ENCODE measurements at places on chromosomes 12 and 14. TPM values are rescaled to one million over a fixed set of nuclear protein-coding genes. Genes with fewer than 3 reads are reported as not detected.
A peak's percentile ranks its signal among the peaks of the same experiment; 100 is the strongest.

The PAH gene
- total RNA-seq = not detected

The ISCA2 gene
- 16.3 TPM for total RNA-seq

- no peak for DNase-seq
Observed at GRCh38 chr12:41162461-41162860, 25.7 kb upstream of the PDZRN4 start.

- peak; percentile 72 for DNase-seq
Observed at GRCh38 chr14:75188520-75189268, 12.3 kb upstream of the TMED10 start.

The IGF1 gene
- 18.1 TPM for total RNA-seq

- DNase-seq = no peak
Observed at GRCh38 chr14:74434294-74434693, 8.3 kb upstream of the SYNDIG1L start.

DNA sequence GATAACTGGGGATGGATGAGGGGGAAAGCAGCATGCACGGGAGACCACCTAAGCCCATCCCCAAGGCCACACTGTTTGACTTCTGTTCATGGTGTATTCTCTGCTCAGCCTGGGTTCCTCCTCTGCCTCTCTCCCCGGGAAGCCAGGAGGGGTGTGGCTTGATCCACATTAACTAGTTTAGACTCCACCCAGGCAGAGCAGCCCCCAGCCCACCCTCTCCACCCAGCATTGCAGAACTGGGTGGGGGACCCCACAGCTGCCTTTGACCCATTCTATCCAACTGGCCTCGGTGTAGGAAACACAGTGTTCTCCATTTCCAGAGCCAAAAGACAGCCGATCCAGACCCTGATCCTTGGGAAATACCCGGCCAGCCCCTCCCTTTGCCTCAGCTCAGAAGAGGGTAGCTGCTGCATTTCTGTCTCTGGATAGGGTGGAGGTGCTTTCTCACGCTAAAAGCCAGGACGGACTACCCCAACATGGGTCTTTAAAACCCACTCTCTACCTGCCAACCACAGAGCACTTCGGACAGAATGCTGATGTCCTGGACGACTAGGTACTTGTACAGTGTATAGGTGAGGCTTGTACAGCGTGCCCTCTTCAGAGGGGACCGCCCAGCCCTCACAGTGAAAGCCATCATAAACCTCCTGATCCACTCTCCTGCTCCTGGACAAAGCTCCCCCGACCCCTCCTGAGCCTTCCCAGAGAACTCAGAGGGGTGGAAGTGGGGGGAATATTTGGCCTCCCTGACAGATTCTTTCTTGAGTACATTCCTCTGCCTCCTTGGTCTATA lies 9.4 kb downstream of the SPRYD3 start:
- DNase-seq = no peak

- peak; percentile 99 for DNase-seq
Observed at GRCh38 chr14:77457522-77458248, at the start of the genes AHSA1 and VIPAS39. AHSA1 (plus strand) TSS chr14:77458093; CDS start chr14:77458190, 97 bp downstream. VIPAS39 (minus strand) TSS chr14:77457601; CDS start chr14:77454102, 3,499 bp downstream.

DNA sequence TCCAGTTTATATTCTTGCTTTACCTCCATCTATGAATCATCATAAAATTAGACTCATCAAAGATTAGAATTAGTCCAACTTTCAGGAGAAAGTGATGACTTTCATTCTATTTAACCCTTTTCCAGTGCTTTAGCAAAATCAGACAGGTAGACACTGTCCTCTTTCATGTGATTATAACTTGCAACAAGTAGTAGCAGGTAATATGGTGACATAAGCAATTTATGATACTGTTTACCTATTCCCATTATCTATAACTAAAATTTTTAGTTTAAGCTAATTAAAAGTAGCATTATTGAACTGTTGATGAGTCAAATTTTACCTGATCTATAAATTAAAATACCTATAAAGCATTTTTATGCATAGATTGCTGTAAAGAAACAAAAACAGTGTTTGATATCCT lies 351.6 kb downstream of the SEC23A start:
- no peak for DNase-seq

DNA sequence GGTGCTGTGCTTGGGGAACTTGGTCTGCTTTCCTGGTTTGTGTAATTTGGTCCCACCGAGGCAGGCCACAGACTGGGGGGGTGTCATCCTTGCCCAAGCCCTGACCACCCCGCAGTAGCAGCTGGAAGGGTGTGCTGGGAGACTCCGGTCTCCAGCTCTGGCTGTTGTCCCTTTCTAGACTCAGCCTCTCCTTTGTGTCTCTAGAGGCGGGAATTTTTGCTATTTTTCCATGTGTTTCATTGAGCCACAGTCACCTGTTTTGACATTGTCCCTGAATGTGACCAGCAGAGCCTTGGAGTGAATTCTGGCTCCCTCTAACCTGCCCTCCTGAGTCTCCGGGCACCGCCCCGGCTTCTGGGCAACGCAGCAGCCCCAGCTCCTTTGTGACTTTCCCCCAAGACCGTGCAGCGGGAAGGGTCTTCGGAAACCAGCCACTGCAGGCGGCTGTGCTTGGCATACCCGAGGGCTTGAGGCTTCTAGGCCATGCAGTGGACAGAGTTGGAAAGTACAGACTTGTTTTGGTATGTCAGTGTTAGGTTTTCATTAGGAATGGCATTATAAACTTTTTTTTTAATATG lies 98.6 kb downstream of the TNFAIP2 start:
- no peak for DNase-seq

GRCh38 chr14:91780452-91780851 lies 48.6 kb upstream of the CATSPERB start:
- DNase-seq = no peak

GRCh38 chr12:90543374-90543773 lies 411.6 kb downstream of the CCER1 start:
- no peak for DNase-seq

The DNAI7 gene
- total RNA-seq = 3.0 TPM

DNA sequence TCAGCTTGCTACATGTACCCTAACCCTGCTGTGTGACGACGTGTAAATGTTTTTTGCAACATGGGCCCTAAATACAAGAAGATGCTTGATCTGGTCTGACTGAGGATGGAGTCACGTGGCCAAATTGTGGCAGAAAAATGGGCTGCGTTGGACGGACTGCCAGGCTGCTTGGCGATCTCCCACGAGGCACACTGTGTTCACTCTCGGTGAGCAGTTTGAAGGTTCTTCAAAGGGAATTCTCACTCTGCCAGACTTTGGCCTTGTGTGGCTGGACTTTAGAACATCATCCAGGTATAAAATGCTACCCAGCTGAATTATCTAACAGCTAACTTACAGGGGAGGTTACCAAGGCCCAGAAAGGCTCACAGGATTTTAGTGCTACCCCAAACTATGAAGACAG lies 85.1 kb downstream of the KDM2B start:
- DNase-seq = no peak

- DNase-seq = no peak
Observed at GRCh38 chr12:76711241-76711640, 52.7 kb upstream of the ZDHHC17 start.

The DAO gene
- total RNA-seq = not detected

DNA sequence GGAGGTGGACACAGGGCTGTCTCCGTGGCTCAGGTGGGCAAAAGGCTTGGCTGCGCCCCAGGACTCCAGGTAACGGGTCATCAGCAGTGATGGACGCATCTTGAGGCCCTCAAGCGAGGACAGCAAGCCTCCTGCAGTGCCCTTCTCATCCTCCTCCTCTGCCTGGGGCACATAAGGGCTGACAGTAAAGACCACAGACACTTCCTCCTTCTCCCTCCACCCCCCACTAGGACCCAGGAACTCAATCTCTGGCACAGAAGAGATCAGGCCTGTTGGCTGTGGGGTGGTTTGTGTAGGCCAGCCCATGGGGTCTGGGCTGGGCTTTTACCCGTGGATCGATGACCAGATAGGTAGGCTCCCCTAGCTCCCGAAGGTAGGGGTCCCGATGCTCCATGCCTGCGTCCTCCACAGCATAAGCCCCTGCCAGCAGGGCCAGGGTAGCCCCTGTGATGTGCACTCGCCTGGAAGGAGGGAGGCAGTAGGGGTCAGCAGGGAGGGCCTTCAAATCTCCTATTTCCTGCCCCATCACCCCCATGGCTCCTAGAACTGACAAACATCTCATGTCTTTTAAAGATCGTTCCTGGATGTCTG lies 5.7 kb downstream of the ADCY4 start:
- no peak for DNase-seq

- DNase-seq = peak; percentile 75
Observed at GRCh38 chr12:125024949-125025563, 31.6 kb downstream of the BRI3BP start.

DNA sequence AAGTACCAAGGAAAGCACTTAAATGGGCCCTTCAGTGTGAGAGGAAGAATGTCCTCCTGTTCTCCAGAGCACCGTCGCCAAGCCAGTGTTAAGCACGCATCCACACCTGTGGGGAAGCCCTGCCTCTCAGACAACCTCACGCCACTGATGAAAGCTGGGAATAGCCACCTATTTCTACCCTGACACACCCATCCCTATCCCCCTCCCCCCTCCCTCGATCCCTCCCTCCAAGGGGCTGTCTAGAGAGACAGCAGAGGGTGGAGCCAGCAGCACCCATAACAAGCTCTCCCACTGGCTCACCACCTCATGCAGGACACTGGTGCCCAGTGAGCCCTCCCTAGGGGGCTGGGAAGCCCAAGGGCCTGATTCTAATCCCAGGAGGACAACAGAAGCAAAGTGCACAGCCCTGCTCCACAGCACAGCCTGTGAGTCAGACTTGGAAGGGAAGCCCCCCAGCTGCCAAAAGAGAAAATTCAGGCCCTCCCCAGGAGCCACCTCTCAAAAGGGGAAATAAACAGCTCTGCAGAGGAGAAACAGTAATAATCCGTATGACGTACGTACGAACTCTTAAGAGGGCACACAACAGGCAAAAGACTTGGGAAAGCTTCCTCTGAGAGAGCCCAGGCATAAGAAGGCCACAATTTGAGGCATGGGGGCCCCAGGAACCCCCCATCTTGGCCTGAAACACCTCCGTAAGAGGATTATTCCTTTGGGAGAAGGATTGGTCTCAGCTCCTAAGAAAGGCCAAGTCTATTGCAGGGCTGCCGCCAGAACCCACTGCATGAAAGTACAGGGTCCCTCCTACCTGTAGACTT lies 7.8 kb downstream of the PITPNM2 start:
- DNase-seq = peak; percentile 91

DNA sequence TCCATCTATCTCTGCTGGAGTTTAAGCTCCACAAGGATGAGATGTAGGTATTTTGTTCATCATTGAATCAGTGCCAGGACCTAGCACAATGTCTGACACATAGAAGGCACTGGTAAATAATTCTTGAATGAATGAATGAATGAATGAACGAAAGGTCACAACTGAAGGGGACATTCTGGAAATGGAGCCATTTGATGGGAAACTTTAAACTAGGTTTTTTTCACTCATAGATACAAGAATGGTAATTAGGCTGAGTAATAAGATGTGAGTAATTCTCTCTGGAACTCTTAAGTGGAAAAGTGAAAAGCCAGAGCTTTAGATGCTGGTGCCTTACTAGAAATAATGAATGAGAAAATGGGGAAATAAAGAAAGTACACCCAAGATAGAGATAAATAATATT lies 44.3 kb downstream of the SCN8A start:
- DNase-seq = no peak

The TM7SF3 gene
- total RNA-seq = 68.9 TPM

DNA sequence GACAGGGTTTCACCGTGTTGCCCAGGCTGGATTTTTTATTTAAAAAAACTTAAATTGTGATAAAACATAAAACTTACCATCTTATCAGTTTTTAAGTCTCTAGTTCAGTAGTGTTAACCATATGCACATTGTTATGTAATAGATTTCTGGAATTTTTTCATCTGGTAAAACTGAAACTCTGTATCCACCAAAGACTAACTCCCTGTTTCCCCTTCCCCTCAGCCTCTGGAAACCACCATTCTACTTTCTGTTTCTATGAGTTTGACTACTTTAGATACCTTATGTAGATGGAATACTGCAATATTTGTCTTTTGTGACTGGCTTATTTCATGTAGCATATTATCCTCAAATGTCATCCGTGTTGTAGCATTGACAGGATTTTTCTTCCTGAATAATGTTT lies 12.8 kb upstream of the PLEKHG3 start:
- DNase-seq = no peak

DNA sequence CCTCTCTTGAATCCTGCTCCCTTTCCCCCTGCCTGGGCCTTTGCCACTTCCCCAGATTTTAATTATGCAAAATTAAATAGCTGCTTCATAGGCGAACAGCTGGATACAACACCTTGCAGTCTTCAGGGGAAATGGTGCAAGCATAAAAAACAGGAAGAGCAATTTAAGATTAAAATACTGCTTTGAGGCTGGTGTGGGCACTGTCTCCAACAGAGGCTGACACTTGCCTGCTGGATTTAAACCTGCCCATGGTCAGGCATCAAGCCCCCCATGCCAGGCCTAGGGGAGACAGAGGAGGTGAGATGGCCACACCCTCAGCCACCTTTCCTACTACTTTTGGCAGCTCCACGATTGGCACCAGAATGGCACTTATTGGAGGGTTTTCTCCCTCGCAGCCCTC lies 110.1 kb upstream of the DIO3 start:
- no peak for DNase-seq

GRCh38 chr12:26857465-26858176 lies 24.6 kb upstream of the ITPR2 start:
- no peak for DNase-seq

GRCh38 chr14:84806622-84807021 lies 723.3 kb upstream of the FLRT2 start:
- DNase-seq = no peak

The MAP3K9 gene
- 12.8 TPM for total RNA-seq

The DDHD1 gene
- total RNA-seq = 29.6 TPM

DNA sequence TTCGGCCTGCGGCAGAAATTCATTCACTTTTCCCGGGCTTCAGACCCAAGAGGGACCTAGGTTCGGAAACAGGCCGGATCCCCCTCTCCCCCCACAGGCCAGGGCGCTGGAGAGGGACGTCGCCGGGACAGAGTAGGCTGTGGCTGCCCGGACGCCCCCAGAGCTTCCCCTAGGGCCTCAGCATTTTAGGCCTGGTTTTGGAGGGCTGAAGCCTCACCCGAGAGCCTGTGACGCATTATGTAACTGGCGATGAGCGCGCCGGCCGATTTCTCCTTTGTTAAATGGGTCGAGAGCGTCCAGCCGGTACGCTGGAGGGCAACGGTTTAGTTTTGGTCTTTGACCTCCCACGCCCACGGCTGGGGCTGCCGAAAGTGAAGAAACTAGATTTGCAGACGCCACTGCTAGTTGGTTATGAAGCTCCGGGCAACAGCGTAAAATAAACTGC lies 657 bp downstream of the PEBP1 start:
- peak; percentile 60 for DNase-seq

DNA sequence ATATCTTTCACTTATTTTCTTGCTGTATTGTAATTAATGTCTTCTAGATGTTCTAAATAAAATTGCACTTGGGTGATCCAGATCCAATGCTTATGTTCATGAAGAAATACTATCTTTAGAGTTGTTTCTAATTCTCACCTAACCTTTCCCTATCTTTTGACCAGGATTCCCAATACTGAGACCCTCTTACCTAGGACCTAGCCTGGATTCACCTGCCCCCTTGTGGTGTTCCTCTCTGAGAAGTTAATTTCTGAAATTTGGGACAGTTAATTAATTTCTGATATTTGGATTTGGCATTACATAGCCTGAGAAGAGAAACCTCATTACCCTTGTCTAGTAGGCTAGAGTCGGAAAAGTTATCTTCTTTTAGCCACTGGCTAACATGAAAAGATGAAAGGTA lies 29.5 kb downstream of the FOXA1 start:
- DNase-seq = no peak

Measured in upper lobe of left lung (tissue), 6 donors.